ENCODE measurements at places on chromosomes 3 and 15.

GRCh38 chr3:13571264-13571663 is 22.3 kb downstream of the FBLN2 start:
- DNase-seq, result no peak

DNA sequence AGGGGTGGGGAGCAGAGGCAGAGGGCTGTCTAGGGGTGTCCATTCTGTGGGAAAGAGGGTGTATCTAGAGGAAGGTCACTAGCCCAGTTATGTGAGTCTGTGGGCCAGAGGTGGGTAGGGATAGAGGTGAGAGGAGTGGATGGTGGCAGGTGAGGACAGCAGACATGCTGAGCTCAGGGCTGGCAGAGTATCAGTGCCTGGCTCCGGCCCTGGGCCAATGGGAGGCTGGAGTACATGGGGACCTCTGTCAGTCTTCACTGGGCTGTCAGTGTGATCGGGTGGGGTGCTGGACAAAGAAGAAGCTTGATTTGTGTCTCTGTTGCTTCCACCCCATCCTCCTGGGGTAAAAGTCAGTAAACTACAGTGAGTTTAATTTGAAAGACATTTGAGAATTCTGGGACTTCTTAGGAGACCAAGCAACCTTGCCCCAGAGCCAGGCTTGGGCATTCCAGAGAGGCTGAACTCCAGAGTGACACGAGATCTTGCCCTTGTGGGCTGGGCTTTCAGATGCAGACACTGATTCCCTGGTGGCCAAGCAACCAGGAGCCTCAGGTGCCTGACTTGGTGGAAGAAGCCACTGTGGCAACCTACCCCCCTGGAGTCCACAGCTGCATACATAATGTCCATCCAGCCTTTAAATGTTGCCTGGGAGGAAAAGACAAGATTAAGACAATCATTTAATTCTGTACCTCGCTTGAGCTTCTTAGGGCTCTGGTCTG is 60.7 kb downstream of the EXOG start:
- DNase-seq, result no peak

GRCh38 chr3:64186667-64187064 is 38.6 kb downstream of the PRICKLE2 start:
- DNase-seq, result no peak

- no peak for DNase-seq
These were observed 14.9 kb downstream of the PRKCD start for GRCh38 chr3:53175613-53176540.

DNA sequence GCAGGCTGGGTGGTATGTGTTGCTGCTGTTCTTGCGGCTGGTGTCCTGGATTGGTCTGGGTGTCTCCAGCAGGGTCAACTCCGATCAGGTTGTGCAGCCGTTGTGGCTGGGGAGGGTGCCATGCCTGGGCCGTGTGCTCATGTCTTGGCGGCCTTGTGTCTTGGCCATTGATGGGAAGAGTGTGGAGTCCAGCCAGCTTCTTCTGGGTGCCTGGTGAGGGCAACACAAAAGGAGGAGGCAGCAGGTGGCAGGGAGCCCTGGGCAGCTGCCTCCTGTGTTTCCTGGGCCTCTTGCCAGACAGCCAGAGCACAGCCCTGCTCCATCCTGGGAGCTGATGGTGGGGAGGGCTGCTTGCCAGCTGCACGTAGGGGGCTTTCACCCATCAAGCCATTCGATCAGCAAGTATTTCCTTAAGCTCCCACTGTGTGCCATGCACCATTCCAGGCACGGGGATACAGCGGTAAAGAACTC is 4.3 kb downstream of the CHAC1 start:
- no peak for DNase-seq

DNA sequence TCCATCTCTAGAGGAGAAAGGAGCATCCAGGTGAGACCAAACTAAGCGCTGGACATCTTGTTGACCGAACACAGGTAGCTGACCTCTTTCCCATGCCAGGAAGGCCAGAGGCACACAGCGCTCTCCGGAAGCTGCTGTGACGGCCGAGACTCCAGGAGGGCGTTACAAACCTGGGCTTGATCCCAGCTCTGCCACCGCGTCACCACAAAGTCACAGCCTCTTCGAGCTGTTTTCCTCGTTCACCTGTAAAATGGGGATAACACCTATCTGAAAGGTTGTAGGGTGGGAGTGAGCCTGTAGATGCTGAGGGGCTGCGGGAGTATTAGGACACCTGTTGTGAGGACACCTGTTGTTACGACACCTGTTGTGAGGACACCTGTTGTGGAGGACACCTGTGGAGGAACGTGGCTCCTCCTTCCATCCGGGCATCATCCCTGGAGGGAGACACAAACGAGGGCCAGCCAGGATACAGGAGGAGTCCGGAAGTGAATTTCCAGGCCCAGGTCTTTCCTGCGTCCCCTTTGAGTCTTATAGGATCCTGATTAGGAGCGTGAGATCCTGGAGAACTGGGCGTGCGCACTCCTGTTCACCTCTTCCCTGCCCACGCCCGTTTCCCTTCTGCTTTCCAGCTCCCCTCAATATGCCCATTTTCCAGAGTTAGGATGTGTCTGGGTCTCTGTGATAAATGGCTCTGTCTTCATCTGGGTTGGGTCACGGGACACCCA is 2.3 kb upstream of the MUC4 start:
- DNase-seq, result no peak

GRCh38 chr3:45700570-45701073 is 11.4 kb downstream of the SACM1L start:
- no peak for DNase-seq

DNA sequence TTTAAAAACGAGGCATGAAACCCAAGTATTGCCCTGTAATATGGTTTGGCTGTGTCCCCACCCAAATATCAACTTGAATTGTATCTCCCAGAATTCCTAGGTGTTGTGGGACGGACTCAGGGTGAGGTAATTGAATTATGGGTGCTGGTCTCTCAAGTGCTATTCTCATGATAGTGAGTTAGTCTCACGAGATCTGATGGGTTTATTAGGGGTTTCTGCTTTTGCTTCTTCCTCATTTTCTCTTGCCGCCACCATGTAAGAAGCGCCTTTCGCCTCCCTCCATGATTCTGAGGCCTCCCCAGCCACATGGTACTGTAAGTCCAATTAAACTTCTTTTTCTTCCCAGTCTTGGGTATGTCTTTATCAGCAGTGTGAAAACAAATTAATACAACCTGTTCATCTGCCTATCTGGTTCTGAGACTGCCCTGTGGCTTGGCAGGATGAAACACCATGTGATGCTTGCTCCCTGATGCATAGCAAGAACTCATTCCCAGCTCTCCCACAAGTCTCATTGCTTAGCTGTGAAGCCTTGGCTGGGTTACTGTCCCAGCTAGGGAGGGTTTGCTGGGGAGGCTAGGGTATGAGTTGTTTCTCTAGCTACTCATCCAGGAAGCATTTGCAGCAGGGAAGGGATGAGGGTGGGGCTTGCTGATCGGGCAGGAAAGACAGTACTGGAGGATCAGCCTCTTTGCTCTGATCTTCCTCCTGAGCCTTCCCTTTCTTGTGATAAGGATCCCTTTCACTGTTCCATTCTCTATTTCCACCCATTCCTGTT is 3.7 kb upstream of the SQOR start:
- no peak for DNase-seq

DNA sequence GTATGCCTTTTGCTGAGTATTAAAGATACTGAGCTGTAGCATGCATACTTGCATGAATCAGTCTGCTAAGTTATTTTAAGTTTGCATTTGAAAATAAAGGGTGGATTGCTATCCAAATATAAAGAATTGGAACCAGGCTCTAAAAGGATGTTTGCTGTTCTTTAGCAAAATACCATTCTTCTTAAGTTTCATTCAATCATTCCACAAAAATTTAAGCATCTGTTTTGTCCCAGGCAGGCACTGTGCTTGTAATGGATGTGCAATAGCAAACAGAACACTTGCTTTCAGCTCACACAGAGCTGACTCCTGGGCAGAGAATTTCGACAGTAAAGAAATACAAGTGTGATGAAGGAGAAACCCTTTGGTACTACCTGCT is 151.1 kb downstream of the PGPEP1L start:
- DNase-seq, result no peak

DNA sequence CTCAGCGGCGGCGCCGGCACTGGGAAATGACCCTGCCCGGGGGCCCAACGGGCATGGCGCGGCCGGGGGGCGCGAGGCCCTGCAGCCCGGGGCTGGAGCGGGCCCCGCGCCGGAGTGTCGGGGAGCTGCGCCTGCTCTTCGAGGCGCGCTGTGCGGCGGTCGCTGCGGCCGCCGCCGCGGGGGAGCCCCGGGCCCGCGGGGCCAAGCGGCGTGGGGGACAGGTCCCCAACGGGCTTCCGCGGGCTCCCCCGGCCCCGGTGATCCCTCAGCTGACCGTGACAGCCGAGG is 172 bp downstream of the ITPKA start:
- DNase-seq, result no peak

- DNase-seq, result no peak
These were observed 10.7 kb downstream of the XIRP1 start for GRCh38 chr3:39181408-39182335.

GRCh38 chr15:51450001-51450400 is 108.5 kb downstream of the GLDN start:
- DNase-seq, result no peak

GRCh38 chr15:57518779-57519405 is 72.8 kb upstream of the MYZAP start:
- DNase-seq, result no peak

GRCh38 chr15:65368302-65369211 is 9.2 kb downstream of the IGDCC3 start:
- DNase-seq, result no peak

GRCh38 chr15:25408428-25408827 is 30.4 kb downstream of the UBE3A start:
- no peak for DNase-seq

GRCh38 chr3:134693804-134694203 is 43.0 kb upstream of the KY start:
- DNase-seq, result no peak

DNA sequence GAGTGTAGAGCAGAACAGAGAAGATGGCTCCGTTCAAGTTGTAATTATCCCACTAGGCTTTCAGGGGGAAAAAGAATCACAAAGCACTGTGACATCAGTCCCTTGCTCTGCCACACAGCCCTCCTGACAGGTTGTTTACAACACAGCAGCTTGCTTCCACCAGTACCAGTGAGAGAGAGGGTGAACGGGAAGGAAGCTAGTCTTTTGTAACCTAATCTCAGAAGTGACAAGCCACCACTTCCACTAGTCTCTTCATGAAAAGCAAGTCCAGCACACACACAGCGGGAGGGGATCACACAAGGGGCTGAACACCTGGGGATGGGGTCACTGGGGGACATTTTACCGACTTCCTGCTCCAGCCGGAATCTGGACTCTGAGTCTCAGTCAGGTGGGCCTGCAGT is 86.3 kb downstream of the FAM81A start:
- DNase-seq, result peak; percentile 24

DNA sequence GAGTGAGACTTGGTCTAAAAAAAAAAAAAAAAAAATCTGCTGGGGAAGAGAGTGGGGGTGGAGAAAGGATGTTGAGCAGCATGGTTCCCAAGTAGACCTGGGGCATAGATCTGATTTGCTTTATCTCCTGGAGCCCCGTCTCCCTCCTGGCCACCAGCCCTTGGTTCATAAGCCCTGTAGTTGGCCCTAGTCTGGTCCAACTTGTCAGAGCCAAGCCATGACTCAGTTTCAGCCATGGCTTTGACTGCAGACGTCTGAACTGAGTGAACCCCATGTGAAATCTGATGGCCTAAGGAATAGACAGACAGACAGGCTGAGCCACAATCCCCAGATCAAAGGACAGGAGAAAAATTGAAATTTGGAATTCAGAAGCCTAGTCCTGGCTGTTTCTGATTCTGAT is 2.0 kb upstream of the CILP start:
- DNase-seq, result no peak

DNA sequence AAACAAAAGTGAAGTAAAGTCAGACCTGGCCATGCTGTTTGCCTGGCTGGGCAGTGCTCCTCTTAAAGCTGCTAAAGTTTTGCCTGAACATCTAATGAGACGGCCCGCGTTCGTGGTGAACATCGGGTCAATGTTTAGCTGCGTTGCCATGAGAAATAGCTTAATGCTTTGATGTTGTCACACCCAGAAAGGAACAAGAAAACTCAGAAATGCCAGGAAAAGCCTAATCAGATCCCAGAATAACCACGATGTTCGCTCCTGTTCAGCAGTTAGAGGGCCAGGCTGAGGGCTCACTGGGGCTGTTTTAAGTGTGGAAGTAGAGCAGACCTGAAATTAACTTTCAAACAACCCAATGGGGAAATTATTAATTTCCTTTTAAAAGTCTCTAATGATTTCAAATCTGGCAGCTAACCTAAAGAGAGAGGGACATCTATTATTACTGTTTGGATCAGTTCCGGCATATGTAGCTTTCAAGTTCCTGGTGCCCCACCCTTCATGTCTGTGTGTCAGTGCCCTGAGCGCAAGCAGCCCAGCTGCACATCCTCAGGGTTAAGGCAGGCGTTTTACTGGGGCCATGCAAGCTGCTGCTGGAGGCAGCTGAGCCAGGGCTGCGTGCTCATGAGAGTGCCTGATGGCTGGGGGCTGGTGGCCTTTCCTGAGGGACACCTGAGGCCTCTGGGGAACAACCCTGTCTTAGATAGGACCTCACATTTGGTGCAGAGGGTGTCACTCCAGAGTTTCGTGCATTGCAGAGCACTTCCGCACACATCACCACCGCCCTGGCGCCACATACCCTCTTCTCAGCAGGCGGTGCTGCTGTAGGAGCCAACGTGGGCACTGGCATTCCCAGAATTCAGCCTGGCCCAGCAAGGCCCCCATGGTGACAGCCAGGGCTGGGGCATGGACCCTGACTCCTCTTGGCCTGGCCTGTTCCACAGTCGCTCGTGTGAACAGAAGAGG is 76.6 kb downstream of the LRRK1 start:
- DNase-seq, result no peak

GRCh38 chr15:99711625-99712024 is 21.6 kb downstream of the LYSMD4 start:
- DNase-seq, result no peak

DNA sequence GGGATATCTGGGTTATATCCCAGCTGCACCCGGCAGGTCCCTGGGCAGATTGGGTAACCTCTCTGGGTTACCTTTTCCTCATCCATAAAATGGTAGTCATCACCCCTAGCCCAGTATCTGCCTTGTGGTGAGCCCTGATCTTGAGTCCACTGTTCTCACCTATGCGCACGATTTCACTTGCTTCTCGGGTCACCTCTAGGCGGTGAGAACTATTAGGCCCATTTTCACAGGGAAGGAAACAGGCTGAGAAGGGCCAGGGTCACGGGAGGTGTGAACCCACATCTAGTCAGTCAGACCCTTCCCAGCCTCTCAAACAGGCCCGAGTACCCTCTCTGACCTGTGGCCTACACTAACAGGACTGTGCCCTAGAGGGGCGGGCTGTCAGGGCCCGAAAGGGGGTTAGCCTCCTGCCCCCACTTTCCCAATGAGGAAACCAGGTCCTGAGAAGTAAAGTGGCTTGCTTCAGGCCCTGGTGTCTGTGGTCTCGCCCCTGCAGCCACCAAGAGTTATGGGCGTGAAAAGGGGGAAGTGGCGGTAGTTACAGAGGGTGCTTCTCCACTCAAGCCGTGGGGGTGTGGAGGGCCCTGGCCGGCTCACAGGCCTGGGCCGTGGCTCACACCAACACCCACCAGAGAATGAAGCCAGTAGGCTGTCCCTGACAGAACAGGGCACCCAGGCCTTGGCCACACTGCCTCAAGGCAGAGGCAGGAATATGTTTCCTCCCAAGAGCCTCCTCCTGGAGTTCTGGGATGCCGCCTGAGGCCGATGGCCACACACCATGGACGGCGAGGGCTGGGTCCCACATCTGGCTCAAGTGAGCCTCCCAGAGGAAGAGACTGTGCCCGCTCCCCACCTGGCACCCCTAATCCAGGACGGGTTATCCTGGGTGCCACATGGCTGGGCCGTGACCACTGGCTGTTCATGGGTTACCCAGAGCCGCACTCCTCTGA is 19.5 kb downstream of the PSTPIP1 start:
- peak; percentile 26 for DNase-seq

- DNase-seq, result no peak
These were observed 86.1 kb upstream of the PSMD6 start for GRCh38 chr3:64109438-64109837.

Data from activated gamma-delta T cell treated with Interleukin-2 at 50 U/mL for 16 hours (primary cell).